MV-4-11 (cell line): ENCODE measurements at places on chromosomes 4 and X.

GRCh38 chr4:121676345-121677075, 20.3 kb downstream of the ANXA5 start:
- no peak for DNase-seq

GRCh38 chr4:48489683-48490011, 405 bp upstream of the ZAR1 start:
- no peak for DNase-seq

DNA sequence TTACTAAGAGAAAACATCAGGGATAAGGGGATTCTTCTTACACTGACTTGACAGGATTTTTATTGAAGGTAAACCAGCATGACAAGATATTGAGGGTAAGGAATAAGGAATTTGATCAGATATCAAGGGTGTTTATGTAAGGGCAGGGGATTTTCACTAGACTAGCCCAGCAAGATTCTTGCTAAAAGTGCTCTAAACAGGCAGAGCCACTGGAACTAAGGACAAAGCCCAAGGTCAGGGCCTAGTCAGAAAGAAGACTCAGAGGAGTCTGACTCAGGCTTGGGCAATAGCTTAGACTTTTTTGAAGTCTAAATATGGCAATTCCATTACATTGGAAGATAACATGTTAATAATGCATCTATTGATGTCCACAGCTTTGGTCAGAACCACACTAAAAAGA, 6.5 kb upstream of the GLRA3 start:
- DNase-seq: no peak

DNA sequence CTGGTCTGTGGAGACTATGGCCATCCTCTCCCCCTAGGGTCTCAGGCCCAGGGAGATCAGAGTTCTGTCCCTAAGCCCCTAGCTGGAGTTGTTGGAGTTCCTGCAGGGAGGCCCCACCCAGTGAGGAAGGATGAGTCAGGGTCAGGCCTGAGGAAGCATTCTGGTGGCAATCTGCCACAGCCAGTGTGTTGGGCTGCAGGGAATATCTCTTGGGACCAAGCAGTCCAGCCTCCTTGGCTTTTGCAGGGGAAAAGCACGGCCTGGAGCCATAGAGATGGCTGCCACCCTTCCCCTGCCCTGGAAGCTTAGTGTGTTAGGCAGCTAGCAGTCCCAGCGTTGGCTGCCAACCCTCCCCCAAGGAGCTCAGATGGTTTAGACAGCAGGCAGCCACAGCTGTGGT, 202.4 kb downstream of the RTL9 start:
- DNase-seq: no peak

DNA sequence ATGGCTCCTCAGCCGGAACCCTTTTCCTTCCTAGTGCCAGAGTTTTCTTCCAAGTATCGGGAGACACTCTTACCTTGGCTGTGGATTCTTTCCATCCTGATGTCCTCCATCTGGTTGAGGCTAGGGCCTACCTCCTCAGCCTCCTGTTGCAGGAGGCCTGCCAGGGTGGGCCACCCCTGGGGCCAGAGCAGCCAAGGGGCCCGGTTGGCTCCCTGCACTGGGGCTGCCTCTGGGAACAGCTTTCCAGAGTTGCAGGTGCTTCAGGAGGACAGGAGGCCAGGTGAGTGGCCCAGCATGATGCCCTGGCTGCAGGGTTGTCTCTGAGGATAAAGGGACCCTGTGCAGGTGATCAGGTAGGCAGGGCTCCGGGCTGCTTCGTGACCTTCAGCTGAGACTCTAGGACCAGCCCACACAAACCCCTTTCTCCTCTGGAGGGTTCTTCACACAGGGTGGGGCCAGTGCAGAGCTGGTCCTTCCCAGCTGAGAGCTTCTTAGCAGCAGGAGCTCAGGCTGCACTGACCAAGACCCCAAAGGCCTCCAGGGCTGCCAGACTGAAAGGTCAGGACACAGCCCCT, 5.3 kb upstream of the GPR78 start:
- DNase-seq: no peak
